ENCODE measurements at places on chromosomes 11 and 22. TPM values are rescaled to one million over a fixed set of nuclear protein-coding genes. Genes with fewer than 3 reads are reported as not detected.

The FJX1 gene
- total RNA-seq = 3.6 TPM

The CCDC87 gene
- 0.43 TPM for total RNA-seq

The FDXACB1 gene
- total RNA-seq = 0.73 TPM

The MS4A7 gene
- 8.2 TPM for total RNA-seq

The ANKK1 gene
- total RNA-seq = 0.16 TPM

The KCNJ1 gene
- total RNA-seq = not detected

The XKR3 gene
- total RNA-seq = not detected

The OR56A1 gene
- not detected for total RNA-seq

The OLFML1 gene
- 5.3 TPM for total RNA-seq

The VWA5A gene
- 4.3 TPM for total RNA-seq

DNA sequence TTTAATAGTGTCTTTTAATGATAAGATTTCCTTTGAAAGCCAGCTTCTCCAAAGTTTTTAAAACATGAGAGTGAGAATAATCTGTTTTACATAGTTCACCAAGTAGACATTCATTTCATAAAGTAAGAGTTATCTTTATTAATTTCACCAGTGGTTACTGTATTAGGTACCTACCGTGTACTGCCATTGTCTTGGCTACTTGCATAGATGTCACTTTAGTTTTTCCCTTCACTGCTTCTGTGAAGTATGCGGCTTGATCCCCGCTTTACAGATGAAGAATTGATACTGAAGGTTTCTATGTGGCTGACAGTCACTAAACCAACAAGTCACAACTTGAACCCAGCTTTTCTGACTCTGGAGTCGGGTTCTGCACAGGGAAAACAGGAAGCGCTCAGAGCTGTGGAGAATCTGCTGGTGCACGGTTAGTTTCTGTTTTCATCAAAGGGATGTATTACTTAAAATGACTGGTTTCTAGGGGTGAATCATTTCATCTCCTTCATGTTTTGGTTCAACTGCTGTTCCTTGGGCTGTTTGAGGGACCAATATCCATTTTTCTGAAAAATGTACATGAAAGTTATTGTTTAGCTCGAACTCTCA lies 39.3 kb upstream of the MYO18B start:
- DNase-seq = no peak

- no peak for DNase-seq
These were observed 19.7 kb downstream of the ALX4 start for GRCh38 chr11:44290208-44290607.

DNA sequence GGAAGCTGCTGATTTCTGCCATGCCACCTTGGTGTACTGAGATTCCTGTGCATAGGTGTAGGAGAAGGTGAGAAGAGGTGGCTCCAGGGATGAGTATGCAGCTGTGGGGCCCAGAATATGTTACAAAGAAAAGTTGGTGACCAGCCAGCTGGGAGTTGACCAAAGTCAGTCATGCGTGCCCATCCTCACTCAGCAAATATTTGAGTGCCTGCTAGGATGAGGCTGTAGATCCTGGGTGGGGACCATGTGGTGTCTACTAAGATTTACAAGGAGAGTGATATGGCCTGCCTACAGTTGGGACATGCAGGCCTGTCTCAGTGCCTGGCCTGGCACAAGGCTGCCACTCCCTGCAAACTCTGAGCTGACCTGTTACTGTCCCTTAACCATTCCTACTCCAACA lies 19.4 kb downstream of the RNF185 start:
- DNase-seq = no peak

DNA sequence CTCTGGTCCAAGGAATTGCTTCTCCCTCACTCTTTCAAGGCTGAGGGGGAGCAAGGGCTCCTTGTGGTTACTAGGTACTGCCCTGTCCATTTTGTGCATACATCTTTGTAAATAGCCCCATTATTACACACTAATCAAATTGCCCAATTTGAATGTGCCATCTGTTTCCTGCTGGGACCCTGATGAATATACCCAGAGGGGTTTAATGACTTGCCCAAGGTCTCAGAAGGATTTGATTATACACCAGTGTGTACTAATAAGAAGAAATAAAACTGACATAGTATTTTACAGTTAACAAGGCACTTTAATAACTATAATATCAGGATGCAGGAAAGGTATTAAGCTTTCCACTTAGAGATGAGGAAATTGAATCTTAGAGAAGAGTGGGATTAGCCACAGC lies 64.6 kb upstream of the PTPRJ start:
- DNase-seq = no peak

DNA sequence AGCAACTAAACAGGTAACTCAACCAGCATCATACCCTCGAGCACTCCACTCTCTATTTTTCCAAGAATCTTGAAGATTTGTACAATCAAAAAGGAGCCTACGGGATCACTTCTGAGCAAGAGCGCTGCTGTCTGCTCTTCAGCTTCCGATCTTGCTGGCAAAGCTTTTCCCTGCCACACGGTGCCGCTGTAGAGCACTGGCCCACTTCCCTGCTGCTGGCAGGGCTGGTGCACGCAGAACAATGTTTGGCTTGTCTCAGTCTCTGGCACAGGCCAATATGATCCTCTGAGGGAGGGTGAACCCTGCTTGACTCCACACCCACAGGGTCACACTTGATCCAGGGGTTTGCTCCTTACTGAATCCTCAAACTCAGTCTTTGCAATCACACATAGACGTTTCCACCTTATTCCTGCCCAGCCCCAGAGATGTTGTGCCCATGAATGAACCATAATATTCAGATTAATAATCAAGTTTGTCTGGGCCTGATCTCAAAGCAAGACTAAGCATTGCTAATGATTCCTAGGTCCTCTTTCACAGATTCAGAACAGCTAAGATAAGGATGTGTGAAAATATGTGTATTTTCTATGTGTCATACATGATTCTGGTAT lies 536.6 kb downstream of the SOX6 start:
- DNase-seq = peak; percentile 91

DNA sequence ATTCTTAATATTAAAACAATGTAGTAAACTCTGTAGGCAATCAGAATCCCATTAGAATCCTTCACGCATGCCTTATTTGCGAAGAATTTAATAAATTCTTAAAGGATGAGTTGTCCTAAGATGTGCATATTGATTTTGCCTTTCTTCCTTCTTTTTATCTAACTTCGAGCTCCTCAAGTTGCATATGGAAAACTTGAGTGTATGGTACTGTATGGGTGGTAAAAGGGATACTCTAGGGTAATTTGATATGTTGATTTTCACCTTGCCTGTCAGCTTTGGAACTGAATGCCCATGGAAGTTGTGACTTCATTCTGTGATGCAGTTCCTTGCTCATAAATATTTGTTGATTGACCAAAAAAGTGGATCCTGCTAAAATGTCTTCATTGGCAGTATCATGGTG lies 193.8 kb downstream of the DDX10 start:
- DNase-seq = no peak

- no peak for DNase-seq
These were observed 75.5 kb upstream of the RAB38 start for GRCh38 chr11:88250566-88251242.

DNA sequence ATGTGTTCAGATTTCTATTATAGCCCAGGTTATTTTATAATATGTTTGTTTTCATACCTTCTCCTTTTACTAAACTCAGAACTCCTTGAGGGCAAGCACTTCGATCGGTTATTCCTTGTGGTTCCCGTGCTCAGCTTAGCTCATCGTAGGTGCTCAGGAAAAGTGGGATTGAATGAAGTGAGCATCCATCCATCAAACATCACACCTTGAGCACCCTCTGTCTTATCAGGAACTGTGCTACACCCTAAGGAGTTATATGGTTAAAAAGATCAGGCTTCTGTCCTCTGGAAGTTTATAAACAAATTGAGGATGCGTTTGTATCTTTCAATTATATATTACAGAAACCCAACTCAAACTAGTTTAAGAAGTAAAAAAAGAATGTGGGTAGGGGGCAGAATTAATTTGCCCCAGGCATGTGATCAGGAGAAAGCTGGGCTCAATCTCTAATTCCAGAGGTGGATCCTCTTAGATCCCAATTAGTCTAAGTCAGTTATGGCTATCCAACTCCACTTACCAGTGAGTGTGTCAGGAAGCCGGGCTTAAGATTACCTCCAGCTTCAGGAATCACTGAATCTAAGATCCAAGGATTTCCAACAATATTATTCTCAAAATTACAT lies 59.9 kb upstream of the RRAS2 start:
- no peak for DNase-seq

- no peak for DNase-seq
These were observed at the start of gene APOBEC3H for GRCh38 chr22:39097098-39098020. TSS of gene APOBEC3H (plus strand) at chr22:39097244. CDS start at chr22:39100279, 3,035 bp downstream.

DNA sequence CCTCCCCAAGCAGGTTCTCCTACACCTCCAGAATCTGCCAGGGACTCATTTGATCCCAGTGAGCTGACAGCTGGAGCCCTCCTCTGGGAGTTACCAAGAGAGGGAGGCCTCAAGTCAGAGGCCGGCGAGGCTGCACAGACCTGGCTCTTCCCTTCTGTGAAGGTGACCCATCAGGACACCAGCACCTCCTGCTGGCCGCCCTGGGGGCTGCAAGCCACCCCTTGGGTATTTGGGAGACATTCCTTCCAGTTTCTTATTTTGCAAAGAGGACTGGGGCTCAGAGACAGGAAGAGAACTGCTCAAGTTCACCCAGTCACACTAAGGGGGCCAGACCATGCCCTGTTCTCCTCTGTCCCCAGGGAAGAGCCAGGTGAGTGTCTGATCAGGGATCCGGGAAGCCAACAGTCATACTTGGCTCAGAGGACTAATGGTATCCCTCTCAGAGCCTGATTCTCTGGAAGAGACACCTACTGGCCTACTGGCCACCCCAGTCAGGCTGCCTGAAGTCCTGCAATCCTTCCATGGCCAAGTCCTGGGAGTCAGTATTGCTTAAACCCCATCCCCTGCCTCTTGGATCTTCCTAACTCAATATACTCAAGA lies 40.5 kb upstream of the RIC3 start:
- peak; percentile 29 for DNase-seq

GRCh38 chr11:65415499-65416340 lies 6.9 kb upstream of the NEAT1 start:
- DNase-seq = peak; percentile 74

GRCh38 chr22:32319861-32320406 lies 37.7 kb upstream of the RFPL3 start:
- DNase-seq = no peak

DNA sequence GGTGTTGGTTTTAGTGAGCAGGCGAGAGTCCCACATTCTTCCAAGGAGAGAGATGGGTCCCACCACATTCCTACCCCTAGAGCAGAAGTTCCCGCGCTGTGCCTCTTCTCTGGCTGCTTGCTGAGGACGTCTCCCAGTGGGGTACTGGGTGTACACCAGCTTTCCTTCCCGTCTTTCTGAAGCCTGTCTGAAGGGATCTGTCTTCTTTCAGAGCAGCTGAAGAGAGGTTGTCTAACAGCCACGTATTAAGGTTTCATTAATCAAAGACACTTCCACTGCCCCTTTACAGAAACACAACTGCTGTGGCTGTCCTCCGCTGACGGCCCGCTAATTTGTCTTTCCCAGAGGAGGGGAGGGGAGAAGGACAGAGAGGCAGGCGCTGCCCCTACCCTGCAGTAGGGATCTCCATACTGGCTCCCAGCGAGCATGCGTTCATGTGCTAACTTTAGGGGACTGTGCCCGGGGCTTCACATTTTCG lies 56.0 kb downstream of the ZBTB16 start:
- DNase-seq = no peak

DNA sequence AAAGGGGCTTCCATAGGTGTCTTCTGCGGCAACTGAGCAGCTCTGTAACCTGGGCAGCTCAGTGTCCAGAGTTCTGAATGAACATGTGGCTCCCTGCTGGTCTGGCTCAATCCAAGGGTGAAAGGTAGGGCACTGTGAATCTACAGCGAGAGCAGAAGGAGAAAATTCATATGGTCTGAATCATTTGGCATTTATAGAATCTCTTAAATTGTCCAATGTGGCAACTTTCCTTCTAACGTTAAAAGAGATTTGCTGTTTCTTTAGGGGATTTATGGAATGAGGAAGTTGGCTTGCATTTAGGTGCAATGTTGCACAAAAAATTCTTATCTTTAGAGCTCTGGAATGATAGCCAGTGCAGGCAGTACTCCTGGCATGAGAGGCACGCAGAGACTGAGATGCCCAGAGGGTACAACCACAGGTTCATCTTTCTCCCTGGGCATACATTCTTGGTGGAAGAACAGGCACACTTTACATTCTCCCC lies 17.0 kb downstream of the ATXN10 start:
- no peak for DNase-seq

DNA sequence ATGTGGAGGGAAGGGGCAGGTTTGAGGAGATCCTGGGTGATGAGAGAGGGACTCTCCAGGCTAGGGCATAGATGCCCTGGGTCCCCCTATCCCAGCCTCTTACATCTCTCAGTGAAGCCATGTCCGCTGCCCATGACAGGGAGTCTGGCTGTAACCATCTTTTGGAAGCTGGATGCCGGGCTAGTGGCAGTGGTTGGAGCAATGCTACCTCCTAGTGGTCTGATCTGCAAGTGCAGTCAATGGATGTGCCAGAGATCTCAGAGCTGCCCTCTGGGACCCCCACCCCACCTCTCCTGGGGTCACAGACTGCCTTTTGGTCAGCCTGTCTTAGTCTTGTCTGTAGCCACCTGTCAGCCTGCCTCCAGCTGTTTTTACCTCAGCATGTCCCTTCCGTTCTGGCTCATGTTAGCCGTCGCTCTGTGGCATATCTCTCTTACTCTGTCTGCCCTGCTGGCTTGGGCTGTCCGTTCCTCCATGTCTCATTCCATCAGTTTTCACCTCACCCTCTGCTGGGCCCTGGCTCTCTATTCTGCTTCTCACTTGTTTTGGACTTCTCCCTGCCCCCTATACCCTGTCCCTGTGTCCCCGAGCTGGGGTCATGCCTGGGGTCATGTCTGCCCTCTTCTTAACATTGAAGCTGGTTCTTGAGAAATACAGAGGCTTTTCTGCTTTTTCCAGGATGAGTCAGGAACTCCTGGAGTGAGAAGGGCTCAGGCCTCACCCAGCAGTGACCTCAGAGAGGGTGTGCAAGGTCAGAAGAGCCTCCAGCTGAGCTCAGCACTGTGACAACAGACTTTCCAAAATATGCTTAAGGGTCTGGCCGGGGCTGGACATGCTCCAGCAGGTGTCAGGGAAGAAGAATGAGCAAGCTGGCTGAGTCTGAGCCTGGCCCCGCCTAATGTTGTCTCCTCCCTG lies 52.0 kb upstream of the THY1 start:
- DNase-seq = no peak

DNA sequence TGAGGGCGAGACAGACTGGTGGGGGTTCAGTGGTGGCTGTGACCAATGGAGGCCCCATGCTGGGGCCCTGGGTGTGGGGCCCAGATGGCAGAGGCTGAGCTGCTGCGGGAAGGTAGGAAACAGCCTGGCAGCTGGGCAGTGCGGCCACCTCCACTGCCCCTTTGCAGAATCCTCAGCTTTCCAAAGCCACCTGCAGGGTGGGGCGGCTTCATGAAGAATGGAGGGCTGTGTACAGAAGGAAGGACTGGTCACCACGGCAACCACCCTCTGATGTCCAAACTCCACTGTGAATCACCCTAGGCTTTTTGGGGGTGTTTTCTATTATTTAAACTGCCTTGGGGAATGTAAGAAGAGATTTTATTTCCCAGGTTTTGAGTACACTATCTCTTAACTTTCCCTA lies 166.3 kb upstream of the NAV2 start:
- no peak for DNase-seq

GRCh38 chr22:45475063-45475747 lies 27.5 kb upstream of the FBLN1 start:
- peak; percentile 66 for DNase-seq

GRCh38 chr11:120342678-120343077 lies 6.5 kb downstream of the ARHGEF12 start:
- DNase-seq = no peak

All from cardiac septum (tissue), 1 donor.